CD4-positive, alpha-beta T cell treated with Interleukin-6 at 100 ng/mL for 8 hours (primary cell): ENCODE measurements at places on chromosomes 13 and 19.

DNA sequence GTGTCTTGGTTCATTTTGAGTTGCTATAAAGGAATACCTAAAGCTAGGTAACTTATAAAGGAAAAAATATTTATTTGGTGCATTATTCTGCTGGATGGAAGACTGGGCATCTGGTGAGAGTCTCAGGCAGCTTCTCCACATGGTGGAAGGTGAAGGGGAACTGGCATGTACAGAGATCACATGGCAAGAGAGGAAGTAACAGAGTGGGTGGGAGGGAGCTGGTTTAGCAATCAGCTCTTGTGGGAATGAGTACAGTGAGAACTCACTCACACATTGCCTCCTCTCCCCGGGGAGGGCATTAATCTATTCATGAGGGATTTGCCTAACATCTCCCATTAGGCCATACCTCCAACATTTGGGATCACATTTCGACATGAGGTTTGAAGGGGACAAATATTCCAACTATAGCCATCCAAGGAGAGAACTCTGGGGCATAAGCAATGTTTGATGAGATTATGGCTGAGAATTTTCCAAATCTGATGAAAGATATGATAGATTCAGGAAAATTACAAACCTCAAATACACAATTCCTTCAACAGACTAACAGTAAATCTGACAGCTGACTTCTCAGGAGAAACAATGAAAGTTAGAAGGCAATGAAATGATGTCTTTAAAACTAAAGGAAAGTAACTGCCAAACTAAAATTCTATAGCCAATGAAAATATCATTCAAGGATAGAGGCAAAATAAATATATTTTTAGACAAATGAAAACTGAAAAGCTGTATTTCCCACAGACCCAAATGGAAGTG, 52.5 kb downstream of the MTUS2 start:
- no peak for DNase-seq

- no peak for DNase-seq
Observed at GRCh38 chr13:43572656-43573360, 214.0 kb downstream of the ENOX1 start.

DNA sequence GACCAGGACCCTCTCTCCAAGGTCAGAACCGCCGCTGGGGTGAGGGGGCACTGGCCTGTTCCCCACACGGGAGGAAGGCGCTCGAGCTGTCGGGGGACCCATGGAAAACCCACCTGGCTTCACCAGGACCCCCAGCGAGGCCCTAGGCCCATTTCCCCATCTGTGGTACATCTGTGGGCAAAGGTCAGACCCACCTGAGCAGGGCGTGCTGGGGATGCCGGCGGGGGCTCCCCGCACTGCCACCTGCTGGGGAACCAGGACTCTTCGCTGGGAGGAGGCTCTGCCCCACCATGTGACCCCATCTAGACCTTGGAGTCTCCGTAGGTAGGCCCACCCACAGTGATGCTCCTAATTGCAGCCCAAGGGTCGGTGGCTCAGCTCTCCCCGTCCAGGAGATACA, 511 bp downstream of the WDR88 start:
- no peak for DNase-seq

DNA sequence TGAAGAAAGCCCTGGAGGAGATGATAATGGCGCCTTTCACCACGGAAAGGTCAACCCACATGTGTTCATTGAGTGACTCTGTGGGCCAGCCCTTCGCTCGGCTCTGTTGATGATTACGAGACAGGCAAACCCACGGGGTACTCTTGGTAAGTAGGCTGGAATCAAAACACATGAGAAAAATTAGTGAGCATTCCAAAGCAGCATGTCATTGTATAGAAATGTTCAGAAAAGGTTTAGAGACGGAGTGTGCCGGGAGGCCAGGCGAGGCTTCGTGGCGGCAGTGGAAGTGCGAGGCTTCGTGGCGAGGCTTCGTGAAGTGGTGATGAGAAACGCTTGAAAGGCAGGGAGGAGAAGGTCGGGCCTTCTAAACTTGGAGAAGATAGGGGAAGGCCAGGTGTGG, 144.3 kb downstream of the ZNF536 start:
- no peak for DNase-seq

GRCh38 chr13:99384468-99384867, 77.3 kb upstream of the GPR183 start:
- peak; percentile 57 for DNase-seq

DNA sequence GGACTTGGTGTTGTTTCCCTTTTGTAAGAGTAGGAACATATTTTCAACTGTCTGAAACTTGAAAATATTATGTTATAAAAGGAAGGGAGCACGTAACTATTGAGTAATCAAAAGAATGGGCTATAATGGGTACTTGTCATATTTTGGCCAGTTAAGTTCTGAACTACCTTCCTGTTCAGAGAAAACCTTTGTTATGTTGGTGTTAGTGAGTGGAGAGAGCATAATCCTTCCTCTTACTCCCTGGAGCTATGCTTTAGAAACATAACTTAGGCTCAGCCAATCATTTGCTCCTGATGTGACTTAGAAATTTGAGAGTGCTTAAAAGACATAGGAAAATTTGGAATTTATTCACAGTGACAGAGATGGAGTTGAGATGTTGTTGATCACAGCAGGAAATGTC, 482.5 kb upstream of the SPRY2 start:
- no peak for DNase-seq

DNA sequence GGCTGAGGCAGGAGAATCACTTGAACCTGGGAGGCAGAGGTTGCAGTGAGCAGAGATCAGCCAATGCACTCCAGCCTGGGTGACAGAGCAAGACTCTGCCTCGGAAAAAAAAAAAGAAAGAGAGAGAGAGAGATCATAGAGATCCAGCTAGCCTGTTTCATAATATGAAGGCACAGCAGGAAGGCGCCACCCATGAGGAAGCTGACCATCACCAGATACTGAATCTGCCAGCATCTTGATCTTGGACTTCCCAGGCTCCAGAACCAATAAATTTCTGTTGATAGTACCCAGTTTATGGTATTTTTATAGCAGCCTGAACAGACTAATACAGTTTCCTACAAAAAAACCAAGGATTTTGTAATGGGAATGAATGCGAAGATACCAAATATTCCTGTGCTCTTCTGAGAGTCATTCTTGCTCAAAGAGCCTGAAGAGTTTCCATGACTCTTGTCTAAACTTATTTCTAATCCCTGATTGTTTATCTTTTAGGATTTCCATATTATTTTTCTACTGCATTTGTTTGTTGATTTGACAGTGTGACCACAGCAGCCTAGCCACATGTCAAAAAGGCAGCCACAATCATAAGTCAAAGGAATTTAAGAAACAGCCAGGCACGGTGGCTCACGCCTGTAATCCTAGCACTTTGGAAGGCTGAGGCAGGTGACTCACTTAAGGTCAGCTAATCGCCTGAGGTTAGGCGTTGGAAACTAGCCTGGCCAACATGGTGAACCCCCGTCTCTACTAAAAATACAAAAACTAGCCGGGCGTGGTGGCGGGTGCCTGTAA, 37.7 kb upstream of the PDCD5 start:
- DNase-seq: no peak
